Mesothelial cell of epicardium (in vitro differentiated cells): ENCODE measurements at places on chromosomes 6 and 20.

- DNase-seq = no peak
Measured at GRCh38 chr6:41679696-41680095, 41.4 kb downstream of the MDFI start.

GRCh38 chr20:1579488-1579887, 22.0 kb upstream of the SIRPD start:
- DNase-seq = no peak

- no peak for DNase-seq
Measured at GRCh38 chr6:41256383-41256782, 28.2 kb downstream of the TREML4 start.

DNA sequence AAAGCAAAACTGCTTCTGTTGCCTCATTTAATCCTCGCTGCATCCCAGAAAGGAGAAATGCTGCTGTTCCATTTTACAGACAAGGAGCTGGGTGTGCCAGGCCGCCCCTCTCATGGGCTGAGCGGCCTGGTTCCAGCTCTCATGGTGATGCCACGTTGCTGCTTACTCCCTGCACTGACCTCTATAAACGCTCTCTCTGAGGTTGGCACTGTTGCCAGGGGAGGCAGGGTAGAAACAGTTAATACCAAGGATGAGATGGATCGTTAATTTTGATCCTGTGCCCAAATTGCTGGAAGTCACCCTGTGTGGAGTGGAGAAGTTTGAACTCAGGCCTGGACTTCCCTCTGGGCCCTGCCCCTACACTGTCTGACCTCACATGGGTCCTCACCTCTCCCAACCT, 25.6 kb downstream of the SIRPA start:
- no peak for DNase-seq

DNA sequence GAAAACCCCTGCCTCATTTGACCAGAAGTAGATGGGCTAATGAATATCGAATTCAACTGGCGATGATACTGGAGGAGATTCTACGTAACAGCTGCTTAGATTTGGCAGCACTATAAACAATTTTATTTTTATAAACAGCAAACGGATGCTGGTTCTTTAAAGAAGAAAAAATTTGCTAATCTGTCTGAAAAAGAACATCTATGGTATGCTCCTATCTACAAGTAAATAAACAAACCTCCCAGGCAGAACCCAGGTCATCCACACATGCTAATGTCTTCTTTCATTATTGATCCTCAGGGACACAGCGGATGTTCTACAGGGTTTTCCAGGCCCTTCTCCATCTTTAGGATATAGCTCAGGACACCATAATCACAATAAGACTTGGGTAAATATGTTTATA, 291.3 kb downstream of the ALDH8A1 start:
- DNase-seq = no peak

DNA sequence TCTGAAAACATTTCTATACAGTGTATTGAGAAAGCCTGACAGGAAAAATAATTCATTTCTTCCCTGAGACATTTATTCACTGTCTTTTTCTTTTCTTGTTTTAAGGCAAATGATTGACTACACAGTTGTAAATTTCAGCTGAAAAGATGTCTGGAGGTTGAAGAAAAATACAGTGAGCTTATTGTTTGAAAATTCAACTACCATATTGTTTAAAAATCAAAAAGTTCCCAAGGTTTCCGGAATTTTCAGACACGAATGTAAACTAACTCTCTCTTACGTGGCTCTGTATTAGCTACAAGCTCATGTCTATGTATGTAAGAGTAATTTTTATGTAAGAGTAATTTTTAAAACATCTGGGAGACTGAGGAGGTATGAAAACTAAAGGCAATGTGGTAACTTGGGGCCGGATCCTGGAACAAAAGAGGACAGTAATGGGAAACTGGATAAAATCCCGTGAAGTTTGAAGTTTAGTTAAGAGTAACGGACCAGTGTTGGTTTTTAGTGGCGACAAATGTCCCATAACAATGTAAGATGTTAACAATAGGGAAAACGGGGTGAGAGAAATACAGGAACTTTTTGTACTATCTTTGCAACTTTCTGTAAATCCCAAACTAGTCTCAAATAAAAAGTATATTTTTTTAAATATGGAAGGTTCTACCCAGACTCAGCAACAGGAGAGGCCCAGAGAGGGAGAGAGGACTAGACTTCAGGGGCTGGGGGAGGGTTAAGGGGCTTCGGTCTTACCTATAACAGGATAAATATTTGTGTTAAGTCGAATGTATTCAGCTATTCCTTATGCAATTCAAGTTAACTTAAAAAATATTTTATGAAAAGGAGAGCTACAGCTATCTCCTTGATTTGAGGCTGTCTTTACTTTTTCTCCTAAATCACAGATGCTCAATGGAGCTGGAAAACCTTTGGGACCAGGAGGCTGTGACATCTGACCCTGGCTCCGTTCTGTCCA, 1.3 kb downstream of the PTGIS start:
- no peak for DNase-seq

- no peak for DNase-seq
Measured at GRCh38 chr20:62311832-62312661, 9.2 kb downstream of the ADRM1 start.

- DNase-seq = no peak
Measured at GRCh38 chr6:53058388-53059195, 6.6 kb upstream of the FBXO9 start.

GRCh38 chr20:17556837-17557674, 12.8 kb upstream of the DSTN start:
- peak; percentile 50 for DNase-seq

- no peak for DNase-seq
Measured at GRCh38 chr6:89596056-89596455, 42.5 kb downstream of the LYRM2 start.

DNA sequence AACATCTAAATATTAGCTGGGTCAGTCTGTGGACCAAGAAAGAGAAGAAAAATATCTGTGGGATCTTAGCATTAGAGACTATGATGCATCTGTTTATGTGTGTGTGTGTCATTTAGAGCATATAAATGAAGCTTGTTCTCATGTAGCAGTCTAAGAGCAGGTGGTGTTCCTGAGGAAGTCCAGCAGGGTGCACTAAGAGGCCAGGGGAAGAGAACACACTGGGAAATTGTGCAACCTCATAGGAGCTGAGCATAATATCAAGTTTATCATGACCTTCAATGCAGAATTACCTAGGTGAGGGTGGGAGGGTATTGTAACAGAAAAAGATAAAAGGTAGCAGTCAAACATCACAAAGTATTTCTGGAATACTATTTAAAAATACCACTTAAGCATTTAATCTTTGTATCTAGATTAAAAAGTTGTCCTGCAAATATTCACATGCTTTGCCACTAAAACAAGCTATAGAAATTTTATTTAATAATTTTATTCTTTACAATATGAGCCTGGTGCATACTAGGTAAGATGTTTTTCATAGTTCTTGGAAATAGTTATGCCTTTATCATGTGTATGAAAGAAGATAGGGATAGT, 80.5 kb downstream of the SMPDL3A start:
- DNase-seq = no peak

DNA sequence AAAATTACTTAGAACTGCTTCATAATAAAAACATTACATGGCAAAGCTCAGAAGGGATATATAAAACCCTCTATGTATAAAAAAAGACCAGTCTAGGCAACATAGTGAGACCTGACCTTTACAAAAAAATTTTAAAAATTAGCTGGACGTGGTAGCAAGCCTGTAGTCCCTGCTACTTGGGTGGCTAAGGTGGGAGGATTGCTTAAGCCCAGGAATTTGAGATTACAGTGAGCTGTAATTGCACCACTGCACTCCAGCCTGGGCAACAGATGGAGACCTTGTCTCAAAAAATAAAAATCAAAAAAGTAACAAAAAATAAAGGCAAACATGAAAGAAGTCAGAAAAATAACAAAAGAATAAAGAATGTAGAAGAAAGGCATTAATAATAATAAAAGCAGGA, 21.5 kb upstream of the TPD52L1 start:
- no peak for DNase-seq

DNA sequence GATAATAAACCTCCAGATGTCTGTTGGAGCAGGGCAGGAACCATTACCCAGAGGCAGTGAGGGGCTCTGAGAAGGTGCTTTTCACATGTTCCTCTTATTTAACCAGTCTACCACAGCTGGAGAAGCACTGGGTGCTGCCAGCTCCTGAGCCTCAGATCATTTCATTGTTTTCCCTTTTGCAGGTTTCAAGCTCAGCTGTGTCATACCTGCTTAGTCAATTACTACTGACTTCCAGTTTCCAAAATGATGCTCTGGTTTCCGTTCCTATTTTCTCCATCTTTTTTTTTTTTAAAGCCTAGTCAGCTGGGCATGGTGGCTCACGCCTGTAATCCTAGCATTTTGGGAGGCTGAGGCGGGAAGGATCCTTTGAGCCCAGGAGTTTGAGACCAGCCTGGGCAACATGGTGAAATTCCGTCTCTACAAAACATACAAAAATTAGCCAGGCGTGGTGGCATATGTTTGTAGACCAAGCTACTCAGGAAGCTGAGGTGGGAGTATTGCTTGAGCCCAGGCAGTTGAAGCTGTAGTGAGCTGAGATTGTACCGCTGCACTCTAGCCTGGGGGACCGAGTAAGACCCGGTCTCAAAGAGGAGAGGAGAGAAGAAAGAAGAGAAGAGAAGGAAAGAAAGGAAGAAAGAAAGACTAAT, 6.7 kb downstream of the FLOT1 start:
- no peak for DNase-seq

GRCh38 chr20:3307725-3308124, 68.7 kb upstream of the SLC4A11 start:
- DNase-seq = no peak

GRCh38 chr20:48467622-48468021, 360.2 kb downstream of the PREX1 start:
- no peak for DNase-seq

GRCh38 chr6:28657769-28658465, 132.2 kb downstream of the GPX5 start:
- DNase-seq = peak; percentile 66

DNA sequence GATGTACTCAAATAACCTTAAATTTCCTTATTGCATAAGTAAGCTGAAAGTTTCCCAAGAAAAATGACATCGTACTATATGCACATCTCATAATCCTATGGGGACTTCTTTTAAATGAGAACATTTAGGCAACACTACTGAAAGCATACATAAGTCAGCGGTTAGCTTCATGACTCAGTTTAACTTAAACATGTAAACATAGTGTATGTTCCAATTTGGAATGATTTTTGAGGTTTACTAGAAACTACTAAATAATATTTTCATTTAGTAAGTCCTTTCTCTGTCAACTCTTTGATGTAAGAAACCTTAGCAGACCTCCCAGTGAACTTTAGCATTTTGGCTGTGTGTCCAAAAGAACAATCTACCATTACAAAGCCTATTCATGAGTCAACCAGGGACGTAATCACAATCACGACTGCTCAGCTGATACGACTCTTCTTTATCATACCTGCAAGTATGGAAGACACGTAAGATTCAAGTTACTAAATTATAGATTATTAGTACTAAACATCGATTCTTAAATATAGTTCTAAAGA, 19.3 kb downstream of the HIVEP2 start:
- no peak for DNase-seq

DNA sequence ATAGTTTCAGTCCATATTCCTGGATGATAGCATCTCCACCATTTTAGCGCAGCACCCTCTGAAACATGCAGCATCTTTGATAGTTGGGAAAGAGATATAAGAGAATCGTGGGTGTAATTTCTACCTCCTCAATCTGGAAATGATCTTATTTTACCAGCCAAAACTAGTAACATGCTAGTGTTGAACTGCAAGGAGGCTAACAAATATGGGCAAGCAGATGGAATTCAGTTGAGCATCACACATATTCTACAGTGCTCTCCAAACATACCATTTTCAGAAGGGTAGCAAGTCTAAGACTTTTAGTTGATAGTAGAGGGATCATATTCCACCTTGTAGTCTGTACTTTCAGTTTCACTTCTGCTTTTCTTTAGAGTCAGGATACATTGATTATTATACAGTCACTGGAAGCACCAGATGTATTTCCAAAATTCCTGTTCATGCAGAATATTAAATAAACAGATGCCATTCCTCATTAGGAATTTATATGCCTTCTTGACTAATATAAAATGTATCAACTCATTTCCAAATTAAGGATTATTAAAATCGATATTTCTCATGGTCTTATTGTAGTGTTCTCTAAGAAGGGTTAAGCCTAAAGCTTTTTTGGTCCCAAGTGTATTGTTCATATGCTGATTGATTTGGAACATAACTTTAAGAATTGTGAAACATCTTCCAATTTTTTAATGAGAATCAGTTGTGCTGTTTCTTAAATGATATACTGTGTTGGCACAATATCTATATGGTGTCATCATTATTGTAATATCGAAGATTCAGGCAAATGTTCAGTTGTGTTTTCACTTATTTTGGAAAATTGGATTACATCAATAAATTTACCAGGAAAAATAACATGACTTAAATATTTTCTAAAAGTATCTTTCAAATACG, 362.0 kb downstream of the CENPW start:
- no peak for DNase-seq

- DNase-seq = no peak
Measured at GRCh38 chr20:36549628-36549941, 8.3 kb downstream of the MYL9 start.

GRCh38 chr6:140871911-140872310, 1260.8 kb upstream of the GJE1 start:
- DNase-seq = no peak

- DNase-seq = no peak
Measured at GRCh38 chr6:57147955-57148858, 23.9 kb upstream of the BAG2 start.

DNA sequence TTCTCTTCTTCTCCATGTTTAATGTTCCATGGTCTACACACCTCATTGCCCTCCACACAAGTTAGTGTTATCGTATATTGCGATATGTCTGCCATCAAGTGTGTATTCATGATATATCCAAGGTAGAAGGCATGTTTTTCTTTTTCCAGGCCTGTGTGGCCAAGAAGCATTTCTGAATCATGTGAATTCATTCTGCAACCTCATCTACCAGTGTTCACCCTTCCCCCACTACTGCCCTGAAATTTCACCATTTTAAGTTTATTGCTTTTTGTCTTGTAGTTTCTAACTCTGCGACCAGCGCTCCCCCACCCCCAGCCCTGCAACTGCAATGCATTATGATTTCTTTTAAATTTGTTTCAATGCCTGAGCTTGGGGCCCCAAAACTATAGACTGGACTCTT, 618.0 kb upstream of the FLRT3 start:
- DNase-seq = no peak

- DNase-seq = no peak
Measured at GRCh38 chr6:164928057-164928727, 381.2 kb downstream of the C6orf118 start.

- no peak for DNase-seq
Measured at GRCh38 chr6:82786248-82786647, 279.4 kb downstream of the UBE3D start.

DNA sequence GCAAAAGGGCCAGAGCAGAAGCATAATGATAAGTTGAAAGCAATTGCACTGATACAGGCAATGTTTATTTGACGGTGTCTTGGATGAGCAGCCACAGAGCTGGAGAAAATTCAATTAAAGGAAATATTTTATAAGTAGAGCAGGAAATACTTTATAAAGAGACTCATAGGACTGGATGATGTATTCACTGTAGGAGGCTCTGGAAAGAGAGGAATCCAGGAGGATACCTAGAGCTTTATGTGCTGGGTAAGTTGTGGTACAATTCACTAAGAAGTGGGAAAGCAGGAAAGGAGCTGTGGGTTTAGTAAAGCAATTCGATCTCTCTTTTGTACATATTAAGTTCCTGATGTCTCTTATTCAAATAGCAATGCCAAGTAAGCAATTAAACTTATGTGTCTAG, 86.3 kb downstream of the C6orf118 start:
- no peak for DNase-seq

GRCh38 chr20:37406010-37406998, 60.4 kb downstream of the SRC start:
- peak; percentile 54 for DNase-seq
